ENCODE measurements at places on chromosomes 1 and 21.

DNA sequence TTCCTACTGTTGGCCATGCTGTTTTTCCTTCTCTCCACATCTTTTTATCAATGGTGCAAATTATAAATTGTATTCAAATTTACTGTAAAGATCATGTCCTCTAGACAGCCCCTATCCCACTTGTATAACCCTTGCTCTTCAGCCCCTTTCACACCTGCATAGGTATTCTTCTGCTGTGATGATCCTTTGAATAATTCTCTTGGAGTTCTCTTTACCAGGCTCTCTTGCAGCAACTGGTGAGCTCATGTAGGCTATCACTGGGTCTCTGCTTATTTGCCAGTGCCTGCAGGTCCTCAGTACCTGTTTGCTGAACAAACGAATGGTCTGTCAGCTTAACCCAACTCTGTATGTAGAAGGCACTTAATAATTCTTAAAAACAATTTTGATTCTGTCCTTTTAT is 8.2 kb downstream of the PTPRC start:
- no peak for DNase-seq

DNA sequence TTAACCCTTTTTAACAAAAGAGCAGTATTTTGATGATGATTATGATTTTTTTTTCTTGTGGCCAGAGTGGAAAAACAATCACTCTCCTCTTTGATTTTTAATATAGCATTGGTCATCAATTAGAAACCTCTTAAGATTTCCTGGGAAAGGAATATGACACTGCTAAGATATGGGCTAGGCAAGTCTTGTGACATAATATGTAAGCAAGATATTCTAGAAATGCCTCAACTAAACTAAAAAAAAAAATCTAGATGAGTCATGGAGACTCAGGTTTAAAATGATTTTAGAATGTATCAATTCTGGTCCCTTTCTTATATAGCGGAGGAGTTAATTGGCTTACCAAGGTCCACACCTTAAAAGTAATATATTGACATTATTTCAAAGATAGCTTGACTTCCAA is 60.3 kb upstream of the JUN start:
- DNase-seq: no peak

DNA sequence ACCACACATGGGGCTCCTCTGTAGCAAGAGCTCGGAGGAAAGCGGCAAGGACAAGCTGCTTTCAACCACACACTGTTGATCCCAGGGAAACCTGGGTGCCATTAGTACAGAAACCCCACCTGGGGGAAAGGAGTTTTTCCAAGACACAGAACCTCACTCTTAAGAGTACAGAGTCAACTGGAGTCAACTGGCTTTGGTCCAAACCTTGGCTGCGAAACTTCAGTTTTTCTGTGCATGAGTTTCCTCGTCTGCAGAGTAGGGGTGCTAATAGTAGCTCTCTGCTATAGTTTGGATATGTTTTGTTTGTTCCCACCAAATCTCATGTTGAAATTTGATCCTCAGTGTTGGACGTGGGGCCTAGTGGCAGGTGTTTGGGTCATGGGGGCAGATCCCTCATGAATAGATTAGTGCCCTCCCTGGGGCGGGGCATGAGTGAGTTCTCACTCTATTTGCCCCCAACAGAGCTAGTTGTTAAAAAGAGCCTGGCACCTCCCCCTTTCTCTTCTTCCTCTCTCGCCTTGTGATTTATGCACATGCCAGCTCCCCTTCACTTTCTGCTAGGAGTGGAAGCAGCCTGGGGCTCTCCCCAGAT is 161.1 kb downstream of the PIGK start:
- DNase-seq: no peak

GRCh38 chr1:119762409-119762808 is 6.3 kb downstream of the HMGCS2 start:
- DNase-seq: no peak

DNA sequence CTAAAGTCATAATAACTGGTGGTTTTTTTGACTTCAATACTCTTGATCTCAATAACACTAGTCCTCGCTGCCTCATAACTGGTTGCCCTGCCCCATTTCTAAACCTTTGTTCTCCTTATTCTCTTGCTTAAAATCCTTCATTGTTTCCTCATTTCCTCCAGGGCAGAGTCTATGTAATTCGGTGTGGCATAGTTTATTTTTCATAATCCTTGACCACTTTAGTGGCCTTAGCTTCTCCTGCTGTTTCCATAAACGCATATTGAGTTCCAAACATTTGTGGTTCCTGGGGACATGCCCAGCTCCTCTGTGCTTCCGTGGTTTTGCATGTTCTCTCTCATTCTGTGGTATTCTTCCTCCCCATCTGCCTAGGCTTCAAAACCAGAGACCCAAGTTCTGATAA is 19.0 kb upstream of the TLCD4 start:
- no peak for DNase-seq

DNA sequence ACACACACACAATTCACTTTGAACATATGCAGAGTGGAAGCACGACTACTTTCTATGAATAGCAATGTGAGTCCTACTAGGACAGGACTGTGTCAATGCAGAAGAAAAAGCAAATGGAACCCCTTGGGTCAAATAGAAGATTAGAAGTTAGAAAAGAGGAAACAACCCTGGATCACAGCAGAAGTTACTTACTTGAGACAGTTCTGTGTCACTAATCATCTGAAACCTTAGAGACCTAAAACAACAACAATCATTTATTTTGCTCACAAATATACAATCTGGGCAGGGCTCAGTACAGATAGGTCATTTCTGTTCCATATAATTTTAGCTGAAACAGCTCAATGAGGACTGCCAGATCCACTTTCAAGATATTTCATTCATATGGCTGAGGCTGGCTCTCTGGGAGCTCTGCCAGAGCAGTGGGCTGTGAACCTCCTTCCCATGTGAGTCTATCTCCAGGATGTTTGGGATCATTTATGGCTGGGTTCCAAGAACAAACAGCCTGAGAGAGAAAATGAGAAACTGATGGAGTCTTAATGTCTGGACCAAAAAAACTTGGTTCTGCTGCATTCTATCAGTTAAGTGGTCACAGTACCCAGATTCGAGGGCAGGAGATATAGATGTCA is 42.5 kb upstream of the IL10 start:
- DNase-seq: no peak

GRCh38 chr1:35452106-35452774 is 105.0 kb downstream of the KIAA0319L start:
- no peak for DNase-seq

GRCh38 chr1:5947978-5948680 is 44.1 kb downstream of the NPHP4 start:
- DNase-seq: no peak

DNA sequence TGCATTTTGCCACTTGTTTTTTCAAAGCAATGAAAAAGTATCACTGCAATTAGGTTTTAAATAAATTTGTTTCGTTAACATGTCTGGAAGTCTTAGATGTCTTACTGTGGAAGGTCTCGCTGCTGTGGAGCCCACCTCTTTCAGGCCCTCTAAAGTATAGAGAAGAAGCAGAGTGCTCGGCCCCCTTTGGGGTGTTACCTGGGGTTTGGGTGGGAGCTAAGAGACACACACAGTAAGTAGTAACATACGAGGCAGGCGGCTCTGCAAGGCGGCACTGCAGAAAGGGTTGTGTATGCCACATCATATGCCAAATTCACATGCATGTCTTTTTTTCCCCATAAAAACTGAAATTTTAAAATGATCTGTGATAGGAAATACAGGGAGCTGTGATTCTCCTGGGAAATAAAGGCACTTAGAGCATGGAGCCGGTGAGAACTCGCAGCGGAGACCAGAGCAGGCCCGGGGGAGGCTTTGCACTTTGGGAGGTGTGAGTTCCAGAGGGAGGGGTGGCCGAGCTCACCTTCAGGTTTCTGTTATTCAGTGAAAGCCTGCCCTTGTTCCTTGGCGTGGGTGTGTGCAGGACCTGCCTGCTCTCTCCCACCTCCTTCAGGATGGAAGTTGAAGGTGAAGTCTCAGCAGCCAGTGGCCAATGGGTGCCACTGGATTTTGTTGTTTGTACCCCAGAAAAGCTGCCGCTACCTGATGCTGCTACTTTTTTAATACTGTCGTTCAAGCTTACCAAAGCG is 35.7 kb upstream of the PWP2 start:
- DNase-seq: peak; percentile 77

DNA sequence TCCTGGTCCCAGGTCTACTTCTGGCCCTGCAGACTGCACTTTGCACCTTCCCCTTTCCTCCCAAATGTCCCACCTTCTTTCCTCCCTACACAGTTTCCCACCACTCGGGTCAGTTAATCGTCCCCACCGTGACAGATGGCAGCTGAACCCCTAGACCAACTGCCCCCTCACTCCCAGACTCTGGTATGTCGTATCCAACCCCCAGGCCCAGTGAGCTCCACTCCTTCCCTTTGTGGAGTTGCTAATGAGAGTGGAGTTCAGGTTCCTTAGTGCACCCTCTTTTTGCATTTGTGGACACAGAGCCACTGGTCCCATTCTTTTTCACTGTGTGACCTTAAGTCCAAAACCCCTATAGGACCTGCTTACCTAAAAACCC is 1.8 kb downstream of the MAN1C1 start:
- no peak for DNase-seq

GRCh38 chr1:29767088-29767685 is 530.9 kb downstream of the PTPRU start:
- DNase-seq: no peak

DNA sequence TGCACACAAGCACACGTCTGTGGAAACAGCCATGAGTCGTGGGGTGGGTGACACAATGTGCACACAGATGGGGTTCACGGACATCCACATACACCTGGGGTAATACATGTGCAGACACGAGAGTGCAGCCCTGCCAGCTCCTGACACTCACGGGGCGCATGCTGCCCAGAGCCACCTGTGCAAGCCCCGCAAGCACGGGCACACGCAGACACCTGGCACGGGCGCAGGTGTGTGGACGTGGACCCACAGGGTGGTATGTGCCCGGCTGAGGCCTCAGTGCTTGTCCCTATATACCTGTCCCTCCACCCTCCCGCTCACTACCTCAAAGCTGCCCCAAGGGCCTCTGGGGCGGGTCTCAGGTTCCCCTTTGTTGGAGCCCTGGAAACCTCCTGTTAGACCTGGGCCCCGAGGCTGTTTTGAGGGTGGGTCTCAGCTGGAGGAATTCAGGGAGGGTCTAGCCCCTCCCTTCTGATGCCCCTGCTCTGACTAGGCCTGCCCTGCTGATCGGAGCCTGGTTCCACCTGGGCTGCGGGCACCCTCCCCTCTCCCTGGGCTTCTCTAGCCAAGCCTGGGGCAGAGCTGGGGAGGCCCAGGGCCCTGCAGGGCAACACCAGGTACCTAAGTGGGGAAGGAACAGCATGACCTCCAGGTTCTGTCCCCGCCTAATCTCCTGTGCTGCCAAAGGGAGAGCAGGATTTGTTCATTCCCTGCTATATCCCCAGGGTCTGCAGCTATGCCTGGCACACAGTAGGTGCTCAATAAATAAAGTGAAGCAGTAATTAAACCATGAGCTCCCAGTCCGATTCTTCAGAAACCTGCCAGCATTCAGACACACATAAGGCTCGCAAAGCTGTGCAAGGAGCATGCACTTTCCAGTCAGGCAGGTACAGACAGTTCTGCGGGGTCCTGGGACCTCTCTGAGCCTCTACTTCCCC is 49.1 kb downstream of the DMRTB1 start:
- DNase-seq: no peak

DNA sequence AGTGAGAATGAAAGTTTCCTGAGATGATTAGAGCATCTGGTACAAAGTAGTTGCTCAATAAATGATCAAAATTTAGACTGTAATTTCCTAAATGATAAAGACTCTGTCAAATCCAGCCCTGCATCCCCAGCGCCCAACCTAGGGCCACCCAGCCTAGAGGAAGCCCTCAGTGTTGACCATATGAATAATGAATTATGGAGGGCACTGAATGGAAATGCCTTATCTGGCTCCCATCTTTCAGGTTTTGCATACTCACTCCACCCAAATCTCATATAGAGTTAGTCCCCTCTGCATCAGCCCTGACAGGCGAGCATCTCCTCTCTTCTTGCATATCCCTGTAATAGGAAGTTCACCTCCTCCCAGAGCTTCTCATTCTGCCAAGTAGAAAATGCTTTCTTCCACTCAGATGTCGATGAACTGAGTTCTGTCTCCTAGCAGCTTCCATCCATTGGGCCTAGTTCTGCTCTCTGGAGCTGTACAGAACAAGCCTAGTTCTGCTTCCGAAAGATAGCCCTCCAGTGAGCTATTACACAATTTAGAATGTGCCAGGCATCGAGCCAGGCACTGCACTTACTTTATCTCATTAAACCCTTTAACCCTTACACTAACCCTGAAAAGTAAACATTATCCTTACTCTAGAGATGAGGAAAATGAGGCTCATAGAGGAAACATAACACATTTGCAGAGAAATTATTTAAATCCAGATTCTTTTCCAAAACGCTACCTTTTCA is 20.9 kb downstream of the COA7 start:
- no peak for DNase-seq

DNA sequence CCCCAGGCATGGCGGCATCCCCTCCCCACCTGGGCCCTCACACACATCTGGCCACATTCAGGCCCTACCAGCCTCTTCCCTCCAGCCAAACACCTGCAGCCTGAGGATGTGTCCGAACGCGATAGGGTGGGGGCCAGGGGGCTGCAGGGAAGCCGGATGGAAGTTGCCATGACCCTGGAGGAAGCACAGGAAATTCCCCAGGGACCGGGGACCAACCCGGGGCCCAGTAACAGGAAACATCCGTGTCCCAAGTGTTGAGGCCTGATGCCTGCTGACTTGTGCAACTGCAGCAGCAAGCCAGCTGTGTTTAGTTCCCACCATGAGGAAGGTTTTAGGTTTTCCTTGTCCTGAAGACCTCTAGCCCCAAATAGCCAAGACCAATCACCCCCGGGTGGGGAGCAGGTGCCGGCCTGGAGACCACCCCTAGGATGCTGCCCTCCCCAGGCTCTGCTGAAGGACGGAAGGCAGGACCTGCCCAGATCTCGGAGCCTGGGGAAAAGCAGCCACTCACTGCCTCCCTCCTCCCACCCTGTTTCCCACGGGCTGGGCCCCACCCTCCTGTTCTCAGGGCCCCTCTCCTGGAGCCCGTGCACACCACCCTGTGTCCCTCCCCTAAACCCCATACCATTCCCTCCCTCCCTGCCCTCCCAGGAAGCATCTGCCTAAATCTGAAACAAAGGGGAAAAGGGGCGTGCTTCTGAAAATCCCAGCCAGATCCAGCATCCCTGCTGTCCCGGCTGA is 29.8 kb downstream of the MEGF6 start:
- DNase-seq: no peak

DNA sequence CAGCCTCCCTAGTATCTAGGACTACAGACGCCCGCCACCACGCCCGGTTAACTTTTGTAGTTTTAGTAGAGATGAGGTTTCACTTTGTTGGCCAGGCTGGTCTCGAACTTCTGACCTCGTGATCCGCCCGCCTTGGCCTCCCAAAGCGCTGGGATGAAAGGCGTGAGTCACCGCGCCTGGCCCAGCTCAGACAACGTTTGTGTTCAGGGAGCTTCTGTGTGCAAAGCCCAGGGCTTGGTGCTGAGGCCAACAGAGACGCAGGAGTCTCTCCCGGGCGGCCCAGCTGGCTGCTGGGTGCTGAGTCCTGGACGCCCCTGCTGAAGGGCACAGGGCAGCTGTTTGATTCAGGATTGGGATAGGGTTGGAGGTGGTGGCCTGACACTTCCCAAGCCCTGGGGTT is 3.0 kb downstream of the PRKCZ start:
- DNase-seq: no peak

DNA sequence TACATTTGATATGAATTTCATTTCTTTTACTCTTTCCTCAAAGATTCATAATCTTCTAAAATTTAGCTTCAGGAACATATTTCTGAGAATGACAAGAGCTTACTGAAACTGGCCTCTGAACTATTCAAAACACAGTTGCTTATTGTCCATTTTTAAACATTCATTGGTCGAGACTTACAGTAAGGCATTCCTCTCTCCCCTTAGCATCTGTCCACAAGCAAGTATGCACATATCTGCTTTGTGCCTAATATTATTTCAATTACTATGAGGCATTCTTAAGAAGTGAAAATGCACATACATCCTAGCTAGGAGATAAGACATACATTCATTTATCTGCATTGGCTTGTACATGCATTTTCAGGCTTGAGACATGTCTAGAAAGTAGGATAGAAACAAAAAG is 488.7 kb downstream of the PTBP2 start:
- no peak for DNase-seq

Measured in mesendoderm (in vitro differentiated cells).